ENCODE measurements at places on chromosomes 2 and 18. TPM values are rescaled to one million over a fixed set of nuclear protein-coding genes. Genes with fewer than 3 reads are reported as not detected.

DNA sequence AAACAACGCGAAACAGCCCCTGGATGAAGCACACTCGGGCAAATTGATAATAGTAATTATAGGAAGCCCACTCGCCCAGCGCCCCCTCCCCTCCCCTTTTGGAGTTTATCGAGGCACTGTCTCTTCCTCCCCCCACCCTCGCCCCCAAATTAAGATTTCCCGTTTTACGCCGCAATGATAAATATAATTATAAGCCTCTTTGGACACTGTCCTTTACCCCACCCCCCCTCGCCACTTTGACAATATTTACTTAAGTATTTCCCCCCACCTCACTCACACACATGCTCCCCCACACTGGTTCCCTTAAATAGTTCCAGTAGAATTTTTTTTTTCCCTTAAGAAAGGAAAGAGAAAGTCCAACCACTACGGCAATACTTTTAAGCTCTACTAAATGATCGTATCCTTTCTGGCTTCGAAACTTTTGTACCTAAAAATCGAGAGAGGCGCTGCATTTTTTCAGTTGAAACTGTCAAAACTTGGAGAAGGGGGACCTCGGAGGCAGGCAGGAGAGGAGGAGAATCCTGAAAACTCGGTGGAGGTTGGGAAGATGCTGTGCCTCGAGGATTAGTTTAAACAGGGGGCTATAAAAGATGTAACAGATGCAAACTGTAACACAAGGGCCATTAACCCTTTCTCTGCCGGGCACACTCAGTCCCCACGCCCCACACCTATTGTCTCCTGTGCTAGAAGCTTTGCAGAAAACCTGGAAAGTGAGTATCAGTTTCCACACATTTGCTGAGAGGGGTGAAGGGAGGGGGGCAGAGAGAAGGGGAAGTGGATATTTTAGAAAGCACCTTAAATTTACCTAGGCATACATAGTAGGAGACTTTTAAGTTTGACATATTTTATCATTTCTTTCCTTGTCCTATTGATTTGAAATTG, 1.8 kb downstream of the ZEB2 start:
- no peaks in the 10 kb centered on the region for H3K36me3 ChIP-seq
- DNase-seq = no peak
- H3K27ac ChIP-seq = peak overlapping the region; percentile 87
- peaks cover 7% of the 10 kb centered on the region for H3K27me3 ChIP-seq

DNA sequence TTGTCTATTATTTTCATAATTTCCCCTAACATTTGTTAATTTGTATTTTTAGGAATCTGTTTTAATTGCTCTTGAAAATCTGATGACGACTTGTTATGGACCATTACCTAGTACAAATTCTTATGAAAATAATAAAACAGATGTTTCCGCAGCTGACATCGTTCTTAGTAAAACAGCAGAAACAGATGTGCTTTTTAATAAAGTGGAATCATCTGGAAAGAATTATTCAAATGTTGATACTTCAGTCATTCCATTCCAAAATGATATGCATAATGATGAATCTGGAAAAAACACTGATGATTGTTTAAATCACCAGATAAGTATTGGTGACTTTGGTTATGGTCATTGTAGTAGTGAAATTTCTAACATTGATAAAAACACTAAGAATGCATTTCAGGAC, 69.9 kb downstream of the PMS1 start:
- peaks cover 3% of the 10 kb centered on the region for H3K36me3 ChIP-seq
- no peak for DNase-seq
- no peak overlapping the region for H3K4me3 ChIP-seq
- no peak overlapping the region for H3K27ac ChIP-seq
- no peaks in the 10 kb centered on the region for H3K27me3 ChIP-seq

The KLHL30 gene
- 0.08 TPM for total RNA-seq

- no peak for DNase-seq
- H3K4me3 ChIP-seq = no peak overlapping the region
- no peak overlapping the region for H3K27ac ChIP-seq
- H3K27me3 ChIP-seq = no peaks in the 10 kb centered on the region
- H3K4me1 ChIP-seq = no peaks in the 10 kb centered on the region
Observed at GRCh38 chr18:72412927-72413326, 131.2 kb downstream of the CBLN2 start.

DNA sequence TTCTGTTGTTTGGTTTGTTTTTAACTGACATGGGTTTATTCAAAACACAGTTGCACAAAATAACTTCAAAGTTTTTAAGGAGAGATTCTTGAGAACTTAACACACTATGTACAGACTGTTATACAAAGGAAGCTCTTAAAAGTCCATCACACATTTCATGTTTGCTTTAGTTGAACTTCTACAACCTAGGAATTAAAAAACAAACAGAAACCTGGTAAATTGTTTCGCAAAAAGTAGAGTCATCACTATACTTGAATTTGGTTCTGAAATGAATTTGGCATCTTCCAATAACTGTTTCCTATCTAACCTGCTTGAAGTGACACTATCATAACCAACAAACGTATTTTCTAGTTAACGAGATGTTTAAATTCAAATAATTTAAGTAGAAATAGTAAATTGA, 21.8 kb downstream of the TRIP12 start:
- H3K27me3 ChIP-seq = no peaks in the 10 kb centered on the region
- peaks cover 20% of the 10 kb centered on the region for H3K4me1 ChIP-seq
- H3K27ac ChIP-seq = no peak overlapping the region
- no peak for DNase-seq
- no peak overlapping the region for H3K4me3 ChIP-seq

GRCh38 chr2:239729151-239729550, 296.0 kb downstream of the NDUFA10 start:
- no peak overlapping the region for H3K27ac ChIP-seq
- no peak overlapping the region for H3K4me3 ChIP-seq
- no peaks in the 10 kb centered on the region for H3K4me1 ChIP-seq
- no peaks in the 10 kb centered on the region for H3K27me3 ChIP-seq
- DNase-seq = no peak

- H3K27me3 ChIP-seq = no peaks in the 10 kb centered on the region
- H3K4me3 ChIP-seq = no peak overlapping the region
- no peaks in the 10 kb centered on the region for H3K36me3 ChIP-seq
- H3K27ac ChIP-seq = no peak overlapping the region
Observed at GRCh38 chr2:112614201-112614840, 29.9 kb downstream of the CHCHD5 start.

The RAB12 gene
- total RNA-seq = 25.9 TPM

DNA sequence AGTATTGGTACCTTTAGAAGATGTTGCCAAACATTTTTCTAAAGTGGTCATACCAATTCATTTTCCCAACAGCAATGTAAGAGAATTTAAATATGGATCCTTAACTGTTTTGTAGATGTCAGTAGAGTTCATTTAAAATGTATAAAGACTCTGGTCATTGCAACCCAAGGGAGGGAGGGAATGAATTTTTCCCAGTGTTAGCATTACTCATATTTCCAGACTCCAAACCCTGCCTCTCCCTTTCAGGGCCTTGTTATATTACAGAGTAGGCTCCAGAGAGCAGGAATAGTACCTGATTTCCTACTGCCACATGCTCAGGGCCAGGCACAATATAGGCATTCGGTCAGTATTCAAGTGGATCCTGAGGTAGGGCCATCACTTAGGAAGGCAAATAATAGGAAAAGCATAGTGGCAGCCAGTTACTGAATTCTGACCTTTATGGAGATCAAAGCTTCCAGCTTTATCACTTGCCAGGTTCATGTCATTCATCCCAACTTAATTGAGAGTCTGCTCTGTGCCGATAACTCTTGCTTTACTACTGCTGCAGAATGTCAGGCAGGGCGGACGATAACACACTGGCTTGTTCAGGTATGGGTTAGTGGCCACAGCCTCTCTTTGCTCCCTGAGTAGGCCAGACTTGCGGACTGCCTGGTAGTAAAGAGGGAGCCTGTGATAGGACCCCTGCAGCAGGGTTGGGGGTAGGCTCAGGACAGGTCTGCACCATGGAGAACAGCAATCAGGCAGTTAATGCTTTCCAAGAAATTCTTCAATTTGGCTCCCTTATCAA, 75.3 kb downstream of the OSBPL6 start:
- H3K27ac ChIP-seq = no peak overlapping the region
- no peaks in the 10 kb centered on the region for H3K36me3 ChIP-seq
- H3K4me1 ChIP-seq = no peaks in the 10 kb centered on the region
- H3K27me3 ChIP-seq = no peaks in the 10 kb centered on the region

GRCh38 chr2:211133766-211134165, 577.4 kb downstream of the CPS1 start:
- H3K4me1 ChIP-seq = no peaks in the 10 kb centered on the region
- H3K27me3 ChIP-seq = no peaks in the 10 kb centered on the region
- no peak overlapping the region for H3K27ac ChIP-seq
- no peak for DNase-seq
- H3K4me3 ChIP-seq = no peak overlapping the region
- no peaks in the 10 kb centered on the region for H3K36me3 ChIP-seq

The DUSP19 gene
- total RNA-seq = 2.2 TPM

DNA sequence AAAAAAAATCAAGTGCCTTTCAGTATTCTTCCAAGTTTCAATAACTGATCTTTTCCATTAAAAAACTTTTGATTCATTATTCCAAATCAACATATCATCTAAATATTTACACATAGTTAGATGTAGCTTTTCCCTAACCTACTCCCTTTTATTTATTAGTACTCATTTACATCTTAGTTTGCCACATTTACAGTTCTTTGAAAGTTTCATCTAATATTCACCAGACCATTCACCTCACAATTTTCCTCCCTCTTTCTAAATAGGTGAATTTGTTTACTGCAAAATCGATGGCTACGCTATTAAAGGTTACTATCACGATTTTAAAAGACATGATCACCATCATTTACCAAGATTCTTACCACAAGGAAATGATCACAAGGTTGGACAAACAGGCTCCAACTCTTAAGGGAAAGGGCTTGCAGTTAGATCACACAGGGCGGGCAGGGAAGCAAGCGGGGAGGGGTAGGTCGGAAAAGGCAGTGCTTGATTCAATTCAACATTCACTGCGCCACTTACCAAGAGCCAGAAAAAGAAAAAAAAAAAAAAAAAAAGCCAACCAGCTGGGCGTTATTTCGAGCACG, 654 bp upstream of the MARCHF7 start:
- DNase-seq = no peak
- H3K27ac ChIP-seq = peak overlapping the region; percentile 99
- no peaks in the 10 kb centered on the region for H3K27me3 ChIP-seq
- H3K4me1 ChIP-seq = peaks cover 28% of the 10 kb centered on the region
- H3K36me3 ChIP-seq = peaks cover 5% of the 10 kb centered on the region
- peak overlapping the region; percentile 96 for H3K4me3 ChIP-seq

DNA sequence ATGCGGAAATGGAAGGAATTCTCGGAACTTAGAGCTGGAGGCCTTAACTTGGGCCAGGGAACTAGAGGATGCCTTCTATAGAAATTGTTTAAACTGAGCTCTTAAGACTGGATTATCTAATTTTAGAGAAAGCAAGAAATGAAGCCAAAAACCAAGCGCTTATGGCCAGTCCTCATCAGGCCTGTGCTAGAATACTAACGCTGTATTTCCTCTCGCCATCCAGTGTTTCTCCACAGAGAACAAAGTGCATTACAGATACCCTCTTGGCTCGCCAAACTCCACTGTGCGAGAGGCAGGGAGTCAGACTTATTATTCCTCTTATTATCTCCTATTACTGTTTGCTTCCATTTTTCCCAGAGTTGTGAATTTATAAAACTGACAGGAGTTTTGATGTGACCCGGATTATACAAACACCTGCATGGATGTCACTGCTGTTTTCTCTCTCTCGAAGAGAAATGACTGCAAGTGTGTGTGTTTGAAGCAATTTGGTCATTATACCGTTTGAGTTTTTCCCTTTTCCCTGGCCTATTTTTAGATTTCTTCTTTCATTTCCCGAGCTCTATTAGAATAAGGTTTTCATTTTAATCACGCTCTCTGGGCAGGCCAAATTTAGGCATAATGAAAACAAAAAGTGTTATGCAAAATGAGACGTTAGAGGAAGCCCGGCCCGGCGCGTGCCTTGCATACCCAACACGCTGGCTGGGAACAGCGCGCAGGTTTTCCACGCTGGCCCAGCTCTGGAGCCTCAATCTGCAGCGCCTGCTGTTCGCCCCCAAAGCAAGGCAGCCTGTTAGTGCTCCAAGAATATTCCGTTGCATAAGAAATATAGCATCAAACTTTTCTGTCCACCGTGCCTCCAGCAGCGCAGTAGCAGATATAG, 103.3 kb downstream of the ALK start:
- H3K27ac ChIP-seq = no peak overlapping the region
- H3K4me3 ChIP-seq = no peak overlapping the region
- H3K27me3 ChIP-seq = no peaks in the 10 kb centered on the region
- peaks cover 17% of the 10 kb centered on the region for H3K4me1 ChIP-seq
- no peak for DNase-seq

The MYO1B gene
- total RNA-seq = 434 TPM

- no peak for DNase-seq
Observed at GRCh38 chr2:134153294-134153880, 100.5 kb upstream of the MGAT5 start.

The SP140L gene
- 21.5 TPM for total RNA-seq

DNA sequence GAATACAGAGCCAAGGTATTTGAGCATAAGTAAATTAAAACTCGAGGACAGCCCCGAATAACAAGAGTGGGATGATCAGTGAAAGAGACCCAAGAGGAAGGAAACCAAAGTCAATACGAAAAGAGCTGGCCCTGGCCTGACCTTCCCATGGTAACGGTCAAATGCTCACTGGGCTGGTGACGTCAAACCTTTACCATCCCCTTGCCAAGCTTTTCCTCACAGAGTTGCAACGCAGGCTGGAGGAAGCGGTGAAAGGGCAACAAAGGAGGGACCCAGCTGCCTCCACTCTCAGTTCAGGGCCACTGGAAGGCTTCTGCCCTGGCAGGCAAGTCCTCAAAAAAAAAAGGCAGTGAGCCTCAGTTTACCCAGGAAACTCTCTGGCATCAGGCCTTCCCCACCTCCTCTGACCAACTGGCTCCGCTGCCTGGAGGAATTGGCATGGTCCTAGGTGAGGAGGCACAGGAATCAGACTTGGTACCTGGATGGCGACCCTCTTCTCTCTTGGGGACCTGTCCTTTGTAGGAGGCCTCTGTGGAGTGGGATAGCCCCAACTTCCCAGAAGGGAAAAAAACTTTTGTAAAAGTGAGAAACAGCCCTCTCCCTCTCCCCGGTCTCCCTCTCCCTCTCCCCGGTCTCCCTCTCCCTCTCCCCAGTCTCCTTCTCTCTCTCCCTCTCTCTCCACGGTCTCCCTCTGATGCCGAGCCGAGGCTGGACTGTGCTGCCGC, 212.4 kb downstream of the ANAPC1 start:
- no peaks in the 10 kb centered on the region for H3K36me3 ChIP-seq
- no peaks in the 10 kb centered on the region for H3K27me3 ChIP-seq
- DNase-seq = peak; percentile 57
- no peak overlapping the region for H3K4me3 ChIP-seq
- H3K4me1 ChIP-seq = peaks cover 5% of the 10 kb centered on the region
- peak overlapping the region; percentile 53 for H3K27ac ChIP-seq

- H3K4me3 ChIP-seq = no peak overlapping the region
- H3K27ac ChIP-seq = peak overlapping the region; percentile 36
- peaks cover 48% of the 10 kb centered on the region for H3K4me1 ChIP-seq
- H3K36me3 ChIP-seq = no peaks in the 10 kb centered on the region
Observed at GRCh38 chr2:86632672-86633071, 9.0 kb upstream of the RNF103 start.

- H3K4me1 ChIP-seq = peaks cover 15% of the 10 kb centered on the region
- no peak overlapping the region for H3K27ac ChIP-seq
- no peaks in the 10 kb centered on the region for H3K27me3 ChIP-seq
Observed at GRCh38 chr2:28348149-28348567, 44.5 kb upstream of the FOSL2 start.

The CRYGD gene
- not detected for total RNA-seq

The OST4 gene
- 94.8 TPM for total RNA-seq
